ENCODE measurements at places on chromosomes 12 and 14.

GRCh38 chr12:110349514-110350151 lies 53.9 kb downstream of the ANAPC7 start:
- peak; percentile 47 for DNase-seq

DNA sequence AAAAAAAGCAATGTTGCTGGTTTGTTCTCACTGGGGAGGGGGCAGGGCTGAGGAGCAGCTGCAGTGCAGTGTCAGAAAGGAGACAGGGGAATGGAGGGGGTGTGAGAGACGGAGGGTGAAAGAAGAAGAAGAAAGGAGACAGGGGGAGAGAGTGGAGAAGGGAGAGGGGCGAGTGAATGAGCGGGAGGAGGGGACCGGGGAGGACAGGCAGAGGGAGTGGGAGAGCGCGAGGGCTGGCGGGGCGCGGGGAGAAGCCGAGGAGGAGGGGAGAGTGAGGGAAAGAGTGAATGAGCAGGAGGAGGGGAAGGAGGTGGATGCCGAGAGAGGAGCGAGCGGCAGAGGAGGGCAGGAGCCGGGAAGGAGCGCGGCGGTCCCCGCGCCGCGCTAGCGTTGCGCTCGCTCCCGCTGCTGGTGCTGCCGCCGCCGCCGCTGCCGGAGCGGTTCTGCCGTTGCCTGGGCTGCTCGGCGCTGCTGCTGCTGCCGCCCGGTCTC lies at the start of gene NOVA1:
Gene NOVA1, minus strand, starts transcription at position 445 of the 492 bp plus-strand sequence. CDS start 597 bp downstream, outside the sequence.
- no peak for DNase-seq

GRCh38 chr12:72209086-72209485 lies 63.1 kb upstream of the TRHDE start:
- no peak for DNase-seq

DNA sequence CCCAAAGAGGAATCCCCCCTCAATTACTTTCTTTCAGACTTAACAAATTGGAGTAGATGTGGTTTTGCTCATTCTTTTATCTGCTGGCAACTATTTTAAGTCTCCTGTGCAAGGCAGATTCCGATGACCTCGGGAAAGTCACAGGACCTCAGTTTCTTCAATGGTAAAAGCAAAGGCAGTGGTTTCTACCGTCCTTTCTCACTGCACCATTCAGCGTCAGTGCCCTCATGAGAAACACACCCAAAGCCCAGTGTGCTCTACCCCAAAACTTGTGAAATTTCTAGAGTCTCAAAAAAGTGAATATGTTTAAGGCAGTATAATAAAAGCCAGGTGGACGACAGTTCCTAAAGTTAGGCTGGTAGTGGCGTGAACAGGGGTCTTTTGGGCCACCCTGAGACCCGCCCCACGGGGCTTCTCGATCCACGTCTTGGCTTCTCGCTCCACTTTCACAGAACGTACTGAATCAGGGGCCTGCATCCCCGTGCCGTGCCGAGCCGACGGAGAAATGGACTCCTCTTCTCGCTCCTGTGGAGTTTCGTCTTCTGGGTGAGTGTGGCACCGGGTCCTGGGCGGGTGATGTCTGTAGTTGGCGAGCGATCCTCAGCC lies 1.3 kb upstream of the ARHGAP5 start:
- no peak for DNase-seq

- no peak for DNase-seq
These were observed 49.9 kb downstream of the FOXN3 start for GRCh38 chr14:89366864-89367778.

DNA sequence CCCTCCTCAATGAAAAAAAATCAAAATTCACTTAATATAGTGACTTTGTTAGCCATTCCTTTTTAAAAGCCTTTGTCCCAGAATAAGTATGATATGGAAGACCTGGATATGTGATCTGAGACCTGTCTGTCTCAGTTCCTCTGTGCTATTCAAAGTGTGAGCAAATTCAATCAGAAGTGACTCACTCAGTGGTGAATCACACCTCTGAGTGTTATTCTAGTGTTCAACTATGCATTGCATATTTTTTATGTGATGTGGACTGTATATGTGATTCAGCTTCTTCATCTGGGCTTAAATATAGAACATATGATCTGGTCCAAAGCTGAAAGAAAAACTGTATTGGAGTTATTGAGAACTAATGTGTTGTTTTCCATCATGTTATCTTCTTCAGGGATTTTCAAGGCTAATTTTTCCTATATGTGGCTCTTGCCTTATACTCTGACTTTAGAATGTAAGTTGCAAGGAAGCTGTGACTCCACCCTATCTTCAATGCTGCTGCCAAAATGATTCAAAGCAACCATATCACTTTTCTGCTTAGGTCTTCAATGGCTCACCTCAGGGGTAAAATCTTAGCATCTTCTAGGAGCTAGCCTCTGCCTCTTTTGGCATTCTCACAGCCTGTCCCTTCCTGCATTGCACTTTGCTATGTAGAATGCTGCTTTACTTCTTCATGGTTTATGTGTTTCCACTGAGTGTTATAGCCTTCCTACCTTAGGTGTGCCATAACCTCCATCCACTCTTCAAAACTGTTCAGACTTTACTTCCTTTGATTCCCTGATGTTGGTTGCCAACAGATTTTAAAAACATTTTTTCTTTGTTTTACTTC lies 169.8 kb downstream of the OTOGL start:
- no peak for DNase-seq

- no peak for DNase-seq
These were observed 51.1 kb downstream of the CCDC60 start for GRCh38 chr12:119385659-119386058.

DNA sequence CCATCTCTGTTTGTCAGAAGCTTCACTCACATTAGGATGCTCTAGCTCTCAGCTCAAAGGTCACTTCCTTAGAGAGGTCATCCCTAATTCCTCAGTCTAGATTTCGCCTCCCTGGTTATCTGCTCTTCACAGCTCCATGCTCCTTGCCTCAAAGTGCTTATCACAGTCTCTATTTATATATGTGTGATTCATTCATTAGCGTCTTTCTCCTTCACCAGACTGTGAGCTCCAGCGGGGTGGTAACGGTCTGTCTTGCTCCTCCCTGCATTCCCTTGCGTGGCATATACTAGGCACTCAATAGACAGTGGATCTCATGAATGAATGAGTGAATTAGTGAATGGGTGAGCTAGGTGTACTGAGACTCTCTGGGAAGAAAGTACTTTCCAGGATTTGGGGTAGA lies 6.9 kb downstream of the SYNDIG1L start:
- DNase-seq, result no peak

DNA sequence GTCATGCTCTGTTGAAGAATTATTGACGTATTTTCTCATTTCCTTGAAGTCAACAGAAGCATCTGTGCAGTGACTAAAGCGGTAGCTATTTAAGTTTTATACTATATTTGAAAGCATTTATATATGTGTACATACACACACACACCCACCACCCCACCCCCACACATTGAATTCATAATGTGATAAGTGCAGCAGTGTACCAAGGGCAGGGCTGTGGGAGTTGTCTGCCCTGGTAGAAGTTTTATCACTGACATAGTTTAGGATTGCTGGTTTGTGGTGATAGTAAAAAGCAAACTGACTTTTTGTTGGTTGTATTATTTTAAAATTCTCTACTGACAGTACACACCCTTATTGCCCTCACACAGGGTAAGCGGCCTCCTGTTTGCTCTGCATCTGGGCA lies 39.1 kb downstream of the GAS2L3 start:
- no peak for DNase-seq

- DNase-seq, result no peak
These were observed 86.6 kb downstream of the MIA2 start for GRCh38 chr14:39320318-39320717.

GRCh38 chr12:121145221-121145620 lies 12.5 kb downstream of the P2RX7 start:
- peak; percentile 15 for DNase-seq

DNA sequence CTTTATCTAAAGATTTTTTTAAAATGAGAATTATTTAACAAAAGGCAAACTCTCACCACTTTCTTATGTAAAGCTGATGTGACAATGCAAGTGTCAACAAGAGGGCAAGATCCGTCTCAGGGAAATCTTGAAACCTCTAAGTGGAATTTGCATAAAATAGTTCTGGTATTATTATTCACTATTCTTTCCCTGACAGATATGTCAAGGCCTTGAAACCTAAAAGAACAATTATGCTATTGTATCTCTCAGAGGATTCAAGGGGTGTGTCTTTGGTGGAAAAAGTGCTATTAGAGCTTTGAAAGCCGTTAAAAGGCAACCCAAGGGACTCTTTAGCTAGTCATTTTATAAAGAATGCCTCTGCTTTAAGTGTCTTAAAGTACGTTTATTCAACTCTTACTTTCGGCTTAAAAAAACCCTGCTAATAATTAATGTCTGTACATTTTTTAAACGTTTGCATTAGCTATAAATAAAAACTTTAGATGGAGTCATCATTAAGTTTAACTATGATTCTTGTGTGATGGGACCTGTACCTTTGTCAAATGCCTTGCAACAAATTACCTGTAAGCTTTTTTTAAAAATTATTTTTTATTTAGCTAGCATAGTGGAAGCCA lies 585.5 kb downstream of the VRK1 start:
- DNase-seq, result no peak

GRCh38 chr14:103700753-103701490 lies 14.3 kb downstream of the XRCC3 start:
- no peak for DNase-seq

GRCh38 chr12:130770413-130771028 lies 54.4 kb upstream of the RIMBP2 start:
- no peak for DNase-seq

GRCh38 chr12:29131539-29131938 lies 17.5 kb upstream of the FAR2 start:
- DNase-seq, result no peak

GRCh38 chr12:10153271-10154144 lies 18.4 kb downstream of the OLR1 start:
- peak; percentile 30 for DNase-seq

DNA sequence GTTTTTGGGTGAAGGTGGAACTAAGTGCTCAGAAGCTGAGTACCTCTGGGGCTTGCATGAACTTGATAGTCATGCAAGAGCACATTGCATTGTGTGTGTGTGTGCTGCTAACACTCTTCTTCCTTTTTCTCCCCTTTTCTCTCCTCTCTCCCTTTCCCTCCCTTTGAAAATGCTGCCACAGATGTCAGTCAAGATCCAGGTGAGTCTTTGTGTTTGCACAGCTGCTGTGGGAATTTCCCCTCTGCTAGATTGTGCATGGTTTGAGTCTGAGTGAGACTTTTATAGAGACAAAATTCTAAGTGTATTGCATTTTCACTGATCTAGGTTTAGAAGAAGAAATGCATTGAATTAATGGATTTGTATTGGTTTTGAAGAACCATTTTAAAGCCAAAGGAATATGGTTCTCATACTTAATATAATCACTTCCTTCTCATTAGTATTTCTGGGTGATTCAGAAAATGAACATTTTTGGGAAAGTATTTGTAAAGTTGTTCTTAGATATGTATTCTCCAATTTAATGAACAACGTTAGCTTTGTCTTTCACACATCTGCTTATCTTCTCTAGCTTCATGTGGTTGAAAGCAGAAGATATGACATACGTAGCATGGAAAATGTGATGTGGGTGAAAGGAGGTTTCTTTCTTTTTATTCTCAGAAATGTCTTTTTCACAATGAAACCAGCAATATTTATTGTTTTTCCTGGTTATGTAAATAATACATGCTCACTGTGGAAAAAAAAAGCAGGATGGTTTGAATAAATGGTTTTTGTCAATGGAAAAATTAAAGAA lies 108.5 kb downstream of the NRXN3 start:
- no peak for DNase-seq

DNA sequence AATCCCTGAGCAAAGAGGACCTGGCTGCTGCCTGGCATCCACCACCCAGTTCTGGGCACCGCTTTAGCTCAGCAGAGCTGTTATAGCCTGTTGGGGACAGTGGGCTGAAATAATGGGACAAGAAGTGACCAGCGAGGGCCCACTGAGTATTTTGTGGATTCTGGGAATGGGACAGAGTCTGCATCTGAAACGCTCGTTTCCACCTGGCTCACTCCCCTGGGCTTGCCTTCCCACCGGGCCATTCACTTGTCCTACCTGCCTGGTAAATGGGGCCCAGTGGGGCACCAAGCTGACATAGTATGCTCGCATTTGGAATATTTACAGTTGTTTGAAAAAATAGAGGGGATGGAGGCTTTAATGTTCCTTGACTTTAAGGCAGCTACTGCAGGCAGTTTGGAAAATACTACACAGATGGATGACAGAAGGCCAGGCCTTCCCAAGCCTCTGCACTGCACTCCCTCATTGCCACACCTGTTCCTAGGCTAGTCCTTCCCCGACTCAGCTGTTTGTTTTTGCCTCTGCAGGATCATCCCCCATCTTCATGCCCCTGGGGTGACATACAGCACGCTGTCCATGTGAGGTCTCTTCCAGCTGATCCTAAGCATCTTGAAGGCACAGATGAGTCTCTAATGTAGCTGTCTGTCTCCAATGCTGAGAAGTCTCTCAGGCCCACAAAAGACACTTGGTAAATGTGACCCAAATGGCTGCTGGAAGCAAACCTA lies 61.3 kb upstream of the DICER1 start:
- no peak for DNase-seq

DNA sequence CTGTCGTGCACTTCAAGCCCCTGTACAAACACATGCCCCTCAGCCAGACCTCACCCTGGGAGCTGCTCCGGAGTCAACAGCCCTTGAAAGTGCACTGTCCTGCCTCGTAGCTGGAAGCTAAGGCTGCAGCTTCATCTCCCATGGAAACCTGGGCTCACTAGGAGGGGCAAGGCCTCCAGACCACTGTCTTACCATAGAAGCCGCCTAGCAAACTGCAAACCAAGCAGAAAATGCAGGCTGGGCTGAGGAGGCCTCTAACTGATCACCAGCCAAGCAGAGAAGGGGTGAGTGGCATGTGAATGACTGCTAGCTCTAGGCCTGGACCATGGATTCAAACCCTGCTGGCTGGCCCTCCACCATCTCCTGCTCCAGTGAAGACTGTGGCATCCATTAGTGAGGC lies 340.2 kb downstream of the CACNA1C start:
- DNase-seq, result no peak

DNA sequence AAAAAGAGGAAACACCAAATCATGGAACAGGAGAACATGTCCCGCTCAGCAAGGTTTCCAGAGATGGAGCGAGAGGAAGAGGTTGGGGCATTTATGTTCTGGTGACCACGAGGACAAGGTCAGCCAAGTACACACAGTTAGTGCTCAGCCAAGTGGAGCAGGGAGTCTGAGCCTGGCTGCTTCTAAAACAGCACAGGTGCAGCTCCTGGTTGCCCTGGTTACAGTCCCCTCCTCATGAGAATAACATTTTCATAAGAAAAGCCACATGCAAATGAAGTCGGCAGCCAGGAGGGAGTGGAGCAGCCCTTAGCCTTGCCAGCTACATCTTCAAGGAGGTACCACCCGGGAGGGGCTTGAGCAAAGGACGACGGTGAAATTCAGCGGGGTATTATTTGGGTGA lies 81.8 kb downstream of the NOS1 start:
- DNase-seq, result no peak

- DNase-seq, result no peak
These were observed 40.3 kb downstream of the CEP128 start for GRCh38 chr14:80901260-80901659.

- DNase-seq, result no peak
These were observed 365.9 kb upstream of the NOVA1 start for GRCh38 chr14:26963711-26964110.

DNA sequence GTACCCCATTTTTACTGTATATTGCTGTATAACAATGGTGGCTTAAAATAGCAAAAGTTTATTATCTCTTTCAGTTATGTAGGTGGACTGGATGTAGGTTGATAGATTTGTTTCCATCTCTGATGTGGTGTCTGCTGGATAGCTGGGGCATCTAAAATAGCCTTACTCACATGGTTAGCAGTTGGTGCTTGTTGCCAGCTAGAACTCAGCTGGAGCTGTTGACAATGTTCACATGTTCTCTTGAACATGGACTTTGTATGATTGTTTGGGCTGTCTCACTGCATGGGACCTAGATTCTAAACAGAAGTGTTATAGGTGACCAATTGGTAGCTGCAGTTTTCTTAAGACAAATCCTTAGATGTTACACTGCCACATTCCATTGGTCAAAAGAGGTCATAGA lies 126.9 kb downstream of the GPHN start:
- no peak for DNase-seq

All from activated CD4-positive, alpha-beta T cell treated with anti-CD3 and anti-CD28 coated beads, Interleukin-2, amount 50 U/mL, for 4 hours (primary cell).